ENCODE measurements at places on chromosomes 7 and 10.

DNA sequence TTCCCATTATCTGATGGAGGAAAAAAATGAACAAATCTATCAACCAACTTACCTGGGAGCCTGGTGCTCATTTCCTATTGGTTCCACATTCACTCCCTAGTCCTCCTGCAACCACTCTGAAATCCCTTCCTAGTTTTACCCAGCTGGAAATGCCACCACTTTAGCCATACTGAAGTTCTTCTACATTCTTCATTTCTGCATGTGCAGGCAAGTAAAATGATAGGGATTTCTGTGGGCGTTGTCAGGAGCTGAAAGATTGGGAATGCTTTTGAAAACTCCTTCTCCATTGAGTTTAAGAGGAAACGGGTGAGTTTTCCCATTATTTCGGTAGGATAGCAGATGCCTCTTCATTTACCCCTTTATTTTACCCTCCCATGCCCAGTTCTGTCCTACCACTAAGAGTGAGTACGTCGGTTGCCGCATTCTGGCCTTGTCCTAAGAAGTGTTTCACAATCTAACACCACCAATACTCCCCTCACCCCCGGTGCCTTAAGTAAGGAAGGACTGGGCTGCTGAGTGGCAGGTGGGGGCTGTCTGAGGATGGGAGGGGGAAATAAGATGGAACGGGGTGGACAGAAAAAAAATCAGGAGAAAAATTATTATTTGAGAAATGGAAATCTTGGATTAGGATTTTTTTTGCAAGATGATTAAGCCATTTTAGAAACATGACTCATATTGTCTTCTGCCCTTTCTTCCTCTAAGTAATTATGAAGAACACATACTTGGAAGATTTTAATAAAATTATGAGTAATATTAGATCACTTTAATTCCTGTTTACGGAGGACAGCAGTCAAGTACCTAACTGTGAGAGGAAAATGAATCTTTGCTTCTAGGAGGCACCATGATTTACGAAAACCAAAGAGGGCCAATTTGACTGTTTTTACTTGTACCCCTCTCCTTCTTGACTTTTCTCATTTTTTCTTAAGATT lies 13.2 kb upstream of the TAS2R60 start:
- DNase-seq = no peak

DNA sequence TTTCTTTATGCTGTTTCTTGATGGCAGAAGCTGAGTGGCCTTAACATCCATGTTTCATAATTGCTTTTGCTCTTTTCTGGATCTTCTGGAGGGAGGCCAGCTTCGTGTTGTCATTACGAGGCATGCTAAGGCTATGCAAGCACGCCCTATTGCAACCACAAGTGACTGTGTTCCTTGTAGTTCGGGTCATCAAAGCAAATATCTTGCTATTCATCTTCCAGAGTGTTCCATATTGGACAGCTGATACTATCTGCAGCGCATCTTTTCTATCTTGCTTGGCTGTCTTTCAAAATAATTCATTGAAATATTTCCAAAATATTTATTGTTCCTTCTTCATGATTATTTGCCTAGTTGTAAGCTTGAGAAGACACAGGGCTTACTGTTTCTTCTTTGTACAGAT lies 5.0 kb downstream of the EPHB6 start:
- no peak for DNase-seq

GRCh38 chr7:130595986-130596385 lies 72.6 kb downstream of the COPG2 start:
- DNase-seq = no peak

DNA sequence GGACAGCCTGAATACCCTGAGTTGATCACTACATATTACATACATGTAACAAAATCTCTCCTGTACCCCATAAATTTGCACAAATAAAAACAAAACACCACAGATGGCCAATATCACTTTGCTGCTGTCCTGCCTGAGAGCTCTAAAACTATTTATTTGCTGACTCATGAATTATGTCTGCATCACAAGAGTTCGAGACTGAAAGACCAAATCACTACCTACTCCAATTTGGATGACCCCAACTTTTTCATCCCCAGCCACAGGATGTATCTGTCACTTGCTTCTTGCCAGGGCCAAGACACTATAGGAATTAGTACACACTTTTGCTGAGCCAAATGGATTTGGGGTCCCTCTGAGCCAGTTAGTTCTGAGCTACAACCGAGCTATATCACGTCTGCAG lies 409.7 kb upstream of the NFE2L3 start:
- no peak for DNase-seq

DNA sequence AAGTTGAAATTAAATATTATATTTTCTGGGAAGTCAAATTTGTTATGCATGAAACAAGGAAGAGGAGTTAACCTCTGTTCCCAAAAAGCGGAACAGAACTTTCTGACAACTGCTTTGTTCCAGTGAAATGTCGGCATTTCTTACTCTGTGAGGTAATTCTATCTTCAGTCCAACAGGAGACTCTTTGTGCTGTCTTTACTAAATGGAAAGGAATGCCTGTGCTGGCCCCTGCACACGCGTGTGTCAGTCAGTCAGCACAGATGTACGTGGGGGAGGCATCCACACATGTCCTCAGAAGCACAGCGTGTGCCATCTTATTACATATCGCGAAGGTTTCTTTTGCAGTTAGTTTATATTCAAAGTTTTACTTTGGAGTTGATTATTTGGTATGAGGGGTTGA lies 37.5 kb downstream of the NET1 start:
- DNase-seq = no peak

- DNase-seq = no peak
These were observed 123.3 kb downstream of the PTPN20 start for GRCh38 chr10:47034441-47035051.

- DNase-seq = no peak
These were observed 777.7 kb downstream of the PHTF2 start for GRCh38 chr7:78576236-78576635.

GRCh38 chr7:81256991-81257390 lies 338.1 kb upstream of the SEMA3C start:
- peak; percentile 30 for DNase-seq

- no peak for DNase-seq
These were observed 955.6 kb downstream of the GATA3 start for GRCh38 chr10:9010093-9010492.

- DNase-seq = peak; percentile 86
These were observed 64.5 kb downstream of the PDIA4 start for GRCh38 chr7:148963583-148964482.

- DNase-seq = no peak
These were observed 260.2 kb downstream of the AUTS2 start for GRCh38 chr7:69858471-69858870.

DNA sequence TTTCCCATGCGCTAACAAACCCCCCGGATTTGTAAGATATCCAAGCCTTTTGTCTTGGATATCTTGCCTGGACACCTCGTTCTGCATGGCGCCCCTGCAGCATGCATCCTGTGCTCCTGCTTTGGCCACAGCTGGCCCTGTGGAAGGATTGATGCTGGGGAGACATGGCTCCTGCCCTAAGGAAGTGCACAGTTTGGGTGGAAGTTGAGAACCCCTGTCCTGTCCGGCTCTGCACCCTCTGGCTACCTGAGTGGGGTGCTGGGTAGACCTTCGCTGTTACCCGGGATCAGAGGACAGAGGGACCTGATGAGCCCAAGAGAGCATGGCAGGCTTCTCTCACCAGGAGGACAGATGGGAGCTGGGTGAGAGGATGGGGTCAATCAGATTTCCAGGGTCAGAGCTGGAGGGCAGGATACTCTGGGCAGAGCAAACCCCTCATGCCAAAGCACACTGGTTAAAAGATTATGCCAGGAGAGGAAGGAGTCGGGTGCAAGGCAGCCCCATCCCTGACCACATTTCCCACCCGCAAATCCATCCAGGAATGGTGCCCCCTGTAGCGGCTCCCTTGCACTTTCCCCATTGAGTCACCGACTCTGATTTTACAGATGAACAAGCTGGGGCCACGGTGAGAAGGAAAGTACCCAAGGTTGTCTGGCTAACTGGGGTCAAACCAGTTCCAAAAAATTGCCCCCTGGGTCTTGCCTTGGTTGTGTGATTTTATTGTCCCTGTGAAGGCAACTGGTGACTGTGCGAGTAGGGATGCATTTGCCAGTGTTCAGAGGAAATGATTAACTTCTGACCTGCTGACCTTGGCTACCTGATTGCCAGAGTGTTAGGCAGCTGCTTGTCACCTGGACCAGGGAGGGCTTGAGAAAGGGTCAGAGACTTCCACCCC lies 290.1 kb upstream of the ZMIZ1 start:
- peak; percentile 90 for DNase-seq

GRCh38 chr7:95469187-95469586 lies 16.6 kb upstream of the ASB4 start:
- peak; percentile 55 for DNase-seq

GRCh38 chr10:73581918-73582317 lies 9.2 kb downstream of the USP54 start:
- no peak for DNase-seq

- peak; percentile 10 for DNase-seq
These were observed 266.5 kb upstream of the HGF start for GRCh38 chr7:82036146-82036886.
